SIG-M5 (cell line): ENCODE measurements at places on chromosomes 4 and X.

GRCh38 chrX:46791927-46792809 is 33.2 kb upstream of the SLC9A7 start:
- peak; percentile 60 for DNase-seq

DNA sequence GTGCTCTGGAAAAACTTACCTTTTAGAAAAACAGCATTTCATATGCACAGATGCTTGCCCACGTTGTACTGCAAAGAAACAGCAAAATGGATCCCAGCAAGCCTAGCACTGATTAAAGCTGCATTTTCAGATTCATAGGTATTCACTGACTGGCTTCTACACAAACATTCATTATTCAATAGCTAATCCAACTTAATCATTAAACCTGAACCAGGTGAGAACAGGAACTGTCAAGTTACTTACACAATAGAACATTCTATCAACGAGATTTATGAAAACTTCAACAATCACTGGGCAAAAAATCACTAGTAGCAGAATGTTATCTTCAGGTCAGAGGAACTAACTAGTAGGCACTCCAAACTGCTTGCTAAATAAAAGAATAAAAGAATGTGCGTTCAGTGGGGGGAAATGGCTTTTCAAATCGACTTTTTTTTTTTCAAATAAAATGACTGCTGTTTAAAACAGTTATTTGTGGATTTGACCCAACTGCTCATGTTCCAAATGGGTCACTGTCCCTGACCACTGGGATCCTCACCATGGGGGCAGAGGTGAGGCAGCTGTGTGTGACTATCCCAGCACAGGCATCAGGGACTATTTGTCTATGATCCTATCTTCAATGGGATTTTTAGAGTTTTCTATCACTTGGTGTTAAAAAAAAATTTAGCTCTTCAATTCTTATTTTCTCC is 42.3 kb downstream of the STX18 start:
- DNase-seq: no peak

DNA sequence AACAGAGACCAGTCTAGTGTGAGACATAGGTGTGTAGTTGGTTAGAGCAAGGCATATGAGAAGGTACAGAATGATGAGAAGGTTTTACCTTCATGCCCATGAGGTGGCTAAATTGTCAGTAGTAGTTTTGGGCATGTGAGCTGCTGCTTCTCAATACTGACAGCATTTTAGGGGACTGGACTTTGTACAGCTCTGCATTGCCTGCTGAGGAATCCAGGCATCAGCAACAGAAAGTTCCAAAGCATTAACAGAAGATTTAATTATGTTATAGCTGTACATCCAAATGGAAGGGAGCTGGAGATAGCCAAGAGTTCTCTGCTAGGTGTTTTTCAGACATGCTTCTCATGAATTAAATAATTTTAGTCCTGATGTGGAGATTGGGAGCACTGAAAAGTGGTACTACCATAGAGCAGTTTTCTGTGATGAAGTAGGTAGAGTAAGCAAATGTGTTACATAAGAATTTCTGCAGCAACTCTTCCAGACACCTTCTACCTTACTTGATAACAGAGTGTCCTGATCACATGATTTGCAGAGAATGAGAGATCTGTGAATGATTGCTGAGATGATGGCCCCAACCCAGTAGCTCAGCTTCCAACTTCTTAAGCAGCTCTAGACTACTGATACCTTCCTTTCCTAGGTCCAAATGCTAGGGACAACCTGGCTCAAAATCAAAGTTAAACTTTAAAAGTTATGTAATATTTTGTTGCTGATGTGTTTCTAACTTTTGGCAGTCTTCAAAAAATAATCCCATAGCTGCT is 30.4 kb downstream of the FNIP2 start:
- no peak for DNase-seq

- no peak for DNase-seq
Measured at GRCh38 chr4:576245-576821, at the start of gene TMEM271. Gene TMEM271 (minus strand): TSS chr4:576295. CDS start chr4:576062, 233 bp downstream.

- DNase-seq: no peak
Measured at GRCh38 chr4:80926891-80927290, 103.6 kb upstream of the BMP3 start.

GRCh38 chr4:128256539-128256938 is 31.1 kb downstream of the PGRMC2 start:
- DNase-seq: no peak

- DNase-seq: no peak
Measured at GRCh38 chr4:55183926-55184599, 58.7 kb upstream of the KDR start.

- DNase-seq: no peak
Measured at GRCh38 chr4:28373601-28374000, 1513.0 kb downstream of the STIM2 start.

GRCh38 chr4:124067046-124067445 is 645.5 kb downstream of the ANKRD50 start:
- no peak for DNase-seq

DNA sequence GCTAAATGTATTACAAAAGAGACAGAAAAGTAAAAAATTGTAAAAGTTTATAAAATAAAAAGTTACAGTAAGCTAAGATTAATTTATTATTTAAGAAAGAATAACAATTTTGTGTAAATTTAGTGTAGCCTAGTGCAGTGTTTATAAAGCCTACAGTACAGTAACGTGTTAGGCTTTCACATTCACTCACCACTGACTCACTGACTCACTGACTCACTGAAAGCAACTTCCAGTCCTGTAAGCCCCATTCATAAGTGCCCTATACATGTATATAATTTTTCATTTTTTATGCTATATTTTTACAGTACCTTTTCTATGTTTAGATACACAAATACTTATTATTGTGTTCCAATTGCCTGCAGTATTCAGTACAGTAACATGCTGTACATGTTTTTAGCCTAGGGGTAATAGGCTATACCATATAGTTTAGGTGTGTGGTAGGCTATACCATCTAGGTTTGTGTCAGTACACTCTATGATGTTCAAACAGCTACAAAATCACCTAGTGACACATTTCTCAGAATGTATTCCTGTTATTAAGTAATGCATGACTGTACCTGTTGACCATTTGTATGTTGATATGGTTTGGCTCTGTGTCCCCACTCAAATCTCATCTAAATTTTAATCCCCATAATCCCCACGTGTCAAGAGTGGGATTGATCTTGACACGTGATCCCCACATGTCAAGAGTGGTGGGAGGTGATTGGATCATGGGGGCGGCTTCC is 57.9 kb downstream of the CFAP299 start:
- DNase-seq: no peak

DNA sequence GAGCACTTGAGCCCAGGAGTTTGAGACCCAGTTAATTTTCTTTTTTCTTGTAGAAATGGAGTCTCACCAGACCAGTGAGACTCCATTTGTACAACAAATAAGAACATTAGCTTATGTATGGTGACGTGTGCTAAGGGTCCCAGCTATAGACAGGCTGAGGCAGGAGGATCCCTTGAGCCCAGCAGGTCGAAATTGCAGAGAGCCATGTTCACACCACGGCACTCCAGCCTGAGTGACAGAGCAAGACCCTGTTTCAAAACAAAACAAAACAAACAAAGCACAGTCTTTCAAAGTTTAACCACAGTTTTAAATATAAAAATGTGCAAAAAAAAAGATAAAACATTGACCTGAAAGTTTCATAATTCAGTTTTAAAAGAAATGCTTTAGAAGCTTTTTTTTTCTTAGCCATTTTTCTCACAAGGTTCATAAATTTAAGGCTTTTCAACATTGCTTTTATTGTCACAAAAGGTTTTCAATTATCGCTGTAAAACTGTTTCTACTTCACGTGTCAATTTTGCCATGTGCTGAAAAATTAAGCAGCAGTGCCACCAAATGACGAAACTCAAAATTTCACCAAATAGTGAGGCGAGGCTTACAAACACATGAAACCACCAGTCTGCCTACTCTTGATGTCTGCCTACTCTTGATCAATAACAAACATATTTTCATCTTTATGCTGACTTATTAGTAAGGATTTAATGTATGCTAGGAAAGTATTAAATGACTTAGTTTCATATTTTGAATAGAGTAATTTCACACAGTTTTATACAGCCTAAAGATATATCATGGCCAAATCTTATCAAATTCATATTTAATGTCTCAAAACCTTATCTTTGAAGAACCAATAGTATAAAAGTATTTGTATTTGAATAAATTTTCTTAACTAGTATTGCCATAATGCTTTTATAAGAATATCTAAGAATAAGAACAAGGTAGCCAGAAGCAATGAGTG is 126.3 kb downstream of the NEK1 start:
- DNase-seq: no peak

GRCh38 chr4:117987464-117987863 is 46.8 kb upstream of the NDST3 start:
- DNase-seq: peak; percentile 12

DNA sequence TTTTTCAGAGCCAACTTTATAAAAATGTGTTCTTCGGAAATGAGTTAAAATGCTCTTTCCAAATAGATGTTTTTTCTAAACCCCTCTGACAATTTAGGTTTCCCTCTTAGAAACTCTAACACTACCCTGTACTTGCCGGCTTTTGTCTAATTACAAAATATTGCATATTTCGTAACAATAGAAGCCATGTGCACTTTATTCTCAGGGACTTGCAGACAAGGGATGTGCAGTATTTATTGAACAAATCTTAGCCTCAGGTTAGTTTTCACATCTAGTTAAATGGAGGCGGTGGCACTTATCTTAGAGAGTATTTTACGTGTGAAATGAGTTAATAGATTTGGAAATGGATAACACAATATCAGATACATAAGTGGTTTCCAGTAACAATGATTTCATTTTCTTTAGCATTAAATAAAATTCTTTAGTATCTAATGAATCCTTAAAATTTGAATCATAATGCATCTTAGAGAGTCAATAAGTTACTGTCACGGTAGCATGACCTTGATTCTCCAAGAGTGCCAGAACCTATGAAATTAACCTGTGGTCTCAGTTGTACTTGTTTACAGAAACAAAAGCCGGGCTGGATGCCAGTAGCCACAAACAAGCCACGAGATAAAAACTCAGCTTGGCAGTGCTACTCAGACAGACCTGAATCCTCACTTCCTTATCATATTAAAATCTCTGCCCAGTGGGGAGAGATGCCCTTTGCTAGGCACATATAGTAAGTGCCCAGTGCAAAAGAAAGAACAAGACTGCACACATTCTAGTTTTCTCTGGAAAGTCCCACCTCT is 772 bp upstream of the PABPC4L start:
- no peak for DNase-seq

- no peak for DNase-seq
Measured at GRCh38 chrX:81286608-81287007, 84.7 kb downstream of the SH3BGRL start.

DNA sequence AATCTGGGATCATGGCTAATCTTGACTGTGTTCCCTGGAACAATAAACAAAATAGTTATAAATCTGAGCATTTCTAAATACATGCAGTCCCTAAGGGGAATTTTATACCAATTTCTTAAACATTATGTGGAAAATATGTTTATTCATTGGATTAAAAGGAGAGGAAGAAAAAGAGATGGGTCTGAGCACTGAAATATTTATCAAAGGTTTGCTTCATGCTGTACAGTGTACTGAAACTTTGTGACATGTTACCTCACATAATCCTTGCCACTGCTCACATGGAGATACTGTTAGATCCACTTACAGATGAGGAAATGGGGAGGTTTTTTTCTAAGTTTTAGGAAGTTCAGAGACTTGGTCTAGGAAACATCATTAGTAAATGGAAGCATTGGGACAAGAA is 443.6 kb downstream of the SPRY1 start:
- DNase-seq: no peak

DNA sequence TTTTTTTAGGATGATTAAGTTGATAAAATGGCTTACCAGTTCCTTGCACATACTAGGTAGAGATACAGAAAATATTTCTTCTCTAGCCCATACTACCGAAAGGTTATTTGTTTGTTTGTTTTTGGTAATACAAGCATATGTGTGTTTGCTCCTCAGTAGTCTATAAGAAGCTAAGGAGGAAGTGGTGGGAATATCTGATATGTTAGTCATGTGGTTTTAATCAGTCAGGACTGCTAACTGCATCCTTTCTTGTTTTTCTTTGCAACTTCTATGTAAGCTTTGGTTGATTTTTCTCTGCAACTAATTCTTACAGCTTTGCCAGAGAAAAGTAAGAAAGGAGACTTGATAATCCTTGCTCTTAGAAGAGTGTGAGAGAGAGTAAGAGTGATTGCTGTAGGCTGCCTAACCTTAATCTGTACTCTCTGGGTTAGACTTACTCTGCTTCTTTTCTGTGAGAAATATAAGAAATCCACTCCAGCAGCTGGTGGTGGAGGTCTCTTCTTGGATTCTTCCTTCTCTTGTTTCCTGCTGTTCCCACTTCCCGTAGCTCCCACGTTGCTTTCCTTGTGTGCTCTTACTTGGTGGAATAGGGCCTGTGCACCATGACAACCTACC is 28.3 kb downstream of the SEPTIN11 start:
- no peak for DNase-seq

GRCh38 chr4:176792326-176793059 is at the start of gene VEGFC:
Gene VEGFC (minus strand): TSS chr4:176792922. CDS start chr4:176792311, 611 bp downstream.
- DNase-seq: no peak

DNA sequence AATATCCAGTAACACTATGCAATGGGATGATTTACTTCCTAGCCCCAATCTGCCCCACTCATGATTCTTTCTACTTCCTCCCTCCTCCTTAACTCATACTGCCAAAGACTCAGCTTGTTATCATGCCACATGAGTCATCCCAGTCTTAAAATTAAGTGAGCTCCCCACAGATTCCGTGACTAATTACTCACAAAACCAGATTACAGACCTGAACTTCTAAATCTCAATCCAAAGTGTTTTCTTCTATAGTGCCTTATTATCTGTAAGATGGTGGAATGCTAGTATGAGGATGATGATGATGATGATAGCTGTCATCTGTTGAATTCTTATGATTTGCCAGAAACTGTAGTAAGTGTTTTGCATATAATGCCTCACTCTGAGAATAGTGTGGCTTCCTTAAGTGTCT is 27.7 kb upstream of the GPC3 start:
- DNase-seq: no peak

DNA sequence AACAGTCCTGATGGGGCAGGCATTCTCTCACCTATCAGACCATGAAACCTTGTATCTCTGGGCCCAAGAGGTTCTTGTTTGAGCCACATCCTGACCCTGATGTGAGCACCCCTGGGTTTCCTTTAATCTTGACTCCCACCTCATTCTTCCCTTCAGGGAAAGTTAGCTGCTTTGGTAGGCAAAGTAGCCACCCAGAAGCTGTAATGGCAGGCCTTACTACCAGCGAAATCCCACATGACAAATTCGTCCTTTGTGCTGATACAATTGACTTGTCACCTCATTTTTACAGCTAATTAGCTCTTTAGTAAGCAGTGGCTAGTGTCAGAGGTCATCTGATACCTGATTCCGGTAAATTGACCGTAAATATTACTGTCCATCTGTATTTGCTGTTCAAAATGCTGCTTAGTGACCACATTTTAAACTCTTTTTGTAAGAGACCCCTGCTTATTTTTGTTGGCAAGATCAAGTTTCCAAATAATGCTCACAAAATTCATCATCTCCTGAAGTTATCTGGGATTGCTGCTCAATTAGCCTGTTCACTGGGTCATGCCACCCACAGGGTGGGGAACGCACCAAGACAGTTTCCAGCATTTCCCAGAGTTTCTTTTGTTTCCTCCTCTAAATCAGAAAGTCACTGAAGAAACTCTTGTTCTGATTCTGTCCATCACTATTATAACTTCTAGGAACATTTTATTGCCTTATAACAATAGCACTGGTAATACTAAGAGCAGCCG is 329.7 kb downstream of the GPAT3 start:
- no peak for DNase-seq

- no peak for DNase-seq
Measured at GRCh38 chr4:18973296-18973695, 951.7 kb upstream of the LCORL start.

GRCh38 chr4:20044502-20044911 is 207.2 kb upstream of the SLIT2 start:
- no peak for DNase-seq
